NCI-H774 (cell line): ENCODE measurements at places on chromosomes 1 and 21.

DNA sequence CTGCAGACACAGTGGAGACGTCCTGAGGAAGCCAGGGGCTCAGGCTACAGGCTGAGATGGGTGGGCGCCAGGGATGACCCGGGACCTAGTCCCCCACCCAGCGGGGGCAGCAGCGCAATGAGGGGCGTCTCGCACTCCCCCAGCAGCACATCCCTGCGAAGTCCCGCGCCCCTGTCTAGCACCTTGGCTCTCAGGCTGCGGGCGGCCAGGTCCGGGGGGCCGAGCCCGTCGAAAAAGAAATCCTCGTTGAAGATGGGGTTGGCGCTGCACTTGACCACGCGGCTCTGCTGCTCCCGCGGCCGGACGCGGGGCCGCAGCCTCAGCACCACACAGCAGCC is 1.8 kb downstream of the C2CD4D start:
- no peak for DNase-seq

GRCh38 chr1:80799457-80799856 is 1001.3 kb upstream of the ADGRL2 start:
- no peak for DNase-seq

- no peak for DNase-seq
Observed at GRCh38 chr1:58397187-58397820, 149.2 kb downstream of the OMA1 start.

DNA sequence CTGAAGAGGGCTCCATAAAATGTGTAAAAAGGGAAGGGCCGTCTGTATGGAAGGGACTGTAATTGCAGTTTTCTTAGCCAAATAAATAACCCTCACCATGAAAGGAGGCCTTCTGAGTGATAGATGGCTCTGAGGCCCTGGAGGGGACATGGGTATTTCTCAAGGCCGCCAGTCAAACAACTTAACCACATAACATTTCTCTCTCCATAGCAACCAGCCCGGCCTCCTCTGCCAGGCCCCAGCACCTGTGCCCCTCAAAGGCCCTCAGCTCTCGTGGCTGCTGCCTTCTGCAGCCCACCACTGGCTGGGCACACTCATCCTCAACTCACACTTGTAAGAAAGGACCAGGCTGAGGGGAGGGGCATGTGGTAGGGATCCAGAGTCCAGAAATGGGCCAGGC is 57.0 kb upstream of the GJB5 start:
- DNase-seq = no peak

DNA sequence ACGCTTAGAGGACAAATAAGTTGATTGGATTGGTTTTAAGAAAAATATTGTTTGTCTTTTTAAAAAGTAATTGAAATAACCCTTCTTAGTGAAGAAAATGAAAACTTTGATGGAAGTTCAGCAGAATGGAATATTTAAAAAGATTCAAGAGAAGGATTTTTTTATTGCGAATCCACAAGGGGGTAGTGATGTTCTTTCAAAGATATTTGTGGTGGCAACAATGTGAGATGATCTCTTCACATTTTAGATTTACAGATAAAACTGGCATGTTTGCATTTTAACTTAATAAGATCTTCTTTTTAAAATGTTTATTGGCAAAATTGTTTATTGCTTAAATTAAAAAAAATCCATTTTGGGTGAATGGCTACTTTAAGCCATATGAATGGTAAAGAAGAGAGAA is 8.9 kb downstream of the CAMTA1 start:
- no peak for DNase-seq

- DNase-seq = no peak
Observed at GRCh38 chr1:121408354-121408753, 223.6 kb downstream of the SRGAP2C start.

GRCh38 chr1:8274352-8274751 is 43.6 kb upstream of the SLC45A1 start:
- DNase-seq = no peak

- no peak for DNase-seq
Observed at GRCh38 chr21:44418108-44418875, 37.0 kb upstream of the LRRC3 start.

- DNase-seq = no peak
Observed at GRCh38 chr1:78516716-78517115, 25.9 kb downstream of the PTGFR start.

GRCh38 chr1:192011525-192011924 is 146.7 kb upstream of the RGS18 start:
- no peak for DNase-seq

DNA sequence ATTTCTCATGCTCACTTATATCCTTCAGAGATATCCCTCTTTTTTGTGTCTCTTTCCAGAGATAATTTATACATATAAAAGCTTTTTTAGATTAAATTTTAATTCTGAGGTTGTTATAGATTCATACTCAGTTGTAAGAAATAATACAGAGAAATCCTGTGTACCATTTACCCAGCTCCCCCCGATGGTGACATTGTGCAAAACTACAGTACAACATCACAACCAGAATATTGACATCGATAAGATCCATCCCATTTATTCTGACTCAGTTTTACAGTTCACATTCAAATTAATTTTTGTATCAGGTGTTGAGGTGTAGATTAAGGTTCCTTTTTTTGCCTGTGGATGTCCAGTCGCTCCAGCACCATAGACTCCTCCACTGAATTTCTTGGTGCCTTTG is 14.3 kb downstream of the DMRTB1 start:
- DNase-seq = no peak

- DNase-seq = no peak
Observed at GRCh38 chr1:8905582-8906191, 27.2 kb upstream of the ENO1 start.

DNA sequence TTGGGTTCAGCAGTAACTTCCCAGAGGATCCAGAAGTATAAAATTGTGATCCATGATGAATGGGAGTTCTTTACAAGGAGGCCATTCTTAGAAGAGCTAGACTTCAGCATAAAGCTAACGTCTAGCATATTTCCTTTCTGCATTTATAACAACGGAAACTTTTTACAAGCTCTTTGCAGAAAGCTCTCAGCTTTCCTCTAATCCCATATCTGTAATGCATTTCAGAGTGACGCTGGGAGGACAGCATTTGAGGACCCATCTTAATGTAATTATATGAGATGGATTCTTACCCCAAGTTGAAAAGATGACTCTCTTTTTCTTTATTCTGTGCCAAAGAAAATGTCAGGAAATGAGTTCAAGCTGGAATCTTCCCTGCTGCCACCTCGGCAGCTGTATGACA is 132.0 kb upstream of the CACHD1 start:
- no peak for DNase-seq

DNA sequence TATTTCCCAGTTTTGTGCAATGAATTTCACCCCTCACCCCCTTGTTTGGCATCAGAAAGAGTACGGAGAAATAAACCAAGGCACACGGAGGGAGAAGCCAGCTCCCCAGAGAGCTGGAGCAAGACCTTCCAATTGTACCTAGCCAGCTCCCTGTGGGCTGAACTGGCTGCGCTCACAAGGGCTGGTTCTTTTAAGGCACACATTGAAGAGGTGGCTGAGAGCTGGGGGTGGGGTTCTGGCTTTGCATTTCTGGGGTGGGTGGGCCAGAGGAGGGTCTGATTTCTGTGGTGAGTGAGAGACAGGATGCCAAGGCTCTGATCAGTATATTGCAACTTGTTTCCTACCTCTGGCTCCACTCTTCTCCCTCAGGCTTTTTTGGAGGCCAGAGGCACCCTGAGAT is 39.5 kb upstream of the NFASC start:
- no peak for DNase-seq

DNA sequence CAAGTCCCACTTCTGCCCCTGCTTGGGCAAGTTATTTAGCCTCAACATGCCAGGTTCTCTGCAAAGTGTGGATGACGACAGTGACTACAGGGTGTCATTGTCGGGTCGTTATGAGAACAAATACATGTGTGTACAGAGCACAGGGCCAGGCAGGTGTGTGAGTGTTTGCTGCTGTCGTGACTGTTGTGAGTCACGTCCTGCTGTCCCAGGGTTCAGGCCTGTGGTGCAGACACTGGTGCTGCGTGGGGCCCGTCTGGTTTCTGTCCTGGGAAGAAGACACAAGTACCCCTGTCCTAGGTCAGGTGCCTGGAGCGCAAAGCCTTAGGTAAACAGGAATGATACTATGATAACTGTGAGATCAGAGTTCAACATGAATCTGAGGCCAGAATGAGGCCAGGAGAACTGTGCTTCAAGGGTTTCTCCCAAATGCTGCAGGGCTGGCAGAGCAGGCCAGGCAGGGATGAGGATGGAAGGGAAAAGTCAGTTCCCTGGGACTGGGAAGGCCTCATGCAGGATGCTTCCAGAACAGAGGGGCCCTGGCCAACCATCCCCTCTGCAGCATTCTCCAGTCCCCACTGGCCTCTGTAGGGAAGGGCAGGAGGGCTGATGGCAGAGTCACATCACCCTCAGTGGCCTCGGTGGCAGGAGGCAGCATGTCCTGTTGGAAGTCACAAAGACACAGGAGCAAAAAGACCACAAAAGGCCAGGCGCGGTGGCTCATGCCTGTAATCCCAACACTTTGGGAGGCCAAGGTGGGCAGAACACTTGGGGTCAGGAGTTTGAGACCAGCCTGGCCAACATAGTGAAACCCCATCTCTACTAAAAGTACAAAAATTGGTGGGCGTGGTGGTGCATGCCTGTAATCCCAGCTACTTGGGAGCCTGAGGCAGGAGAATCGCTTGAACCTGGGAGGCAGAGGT is 15.7 kb downstream of the GPR157 start:
- no peak for DNase-seq

DNA sequence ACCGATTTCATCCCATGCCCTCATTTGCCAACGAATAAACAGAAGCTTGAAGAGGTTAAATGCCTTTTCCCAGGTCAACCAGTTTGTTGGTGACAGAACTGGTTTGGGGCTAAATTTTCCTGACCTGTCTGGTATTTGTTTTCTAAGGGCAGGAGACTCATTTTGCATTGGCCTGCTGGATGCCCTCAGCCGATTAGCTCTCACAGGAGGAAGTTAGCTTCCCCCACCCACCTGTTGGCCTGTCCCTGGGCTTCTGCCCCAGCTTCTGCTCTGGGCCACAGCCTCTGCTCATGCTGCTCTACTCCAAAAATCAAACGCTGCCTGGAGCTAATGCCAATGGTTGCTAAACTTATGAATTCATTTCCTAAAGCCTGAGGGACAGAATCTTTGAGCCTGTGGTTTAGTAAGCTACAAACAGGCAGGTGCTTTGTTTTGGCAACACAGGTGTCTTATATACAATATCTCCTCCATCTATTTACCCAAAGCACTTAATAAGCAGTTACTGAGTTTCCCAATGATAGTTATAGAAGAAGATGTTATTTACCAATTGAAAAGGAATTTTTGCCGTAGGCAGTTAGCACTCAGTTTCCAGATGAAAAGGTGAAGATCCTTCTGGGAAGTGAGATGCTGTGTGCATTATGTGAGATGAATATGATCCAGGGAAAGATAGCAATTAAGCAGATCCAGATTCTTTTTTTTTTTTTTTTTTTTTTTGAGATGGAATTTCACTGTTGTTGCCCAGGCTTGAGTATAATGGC is 82.3 kb downstream of the TM2D1 start:
- peak; percentile 8 for DNase-seq

GRCh38 chr1:7448986-7449385 is 322.1 kb upstream of the VAMP3 start:
- DNase-seq = no peak

GRCh38 chr1:25821112-25821476 is 1.3 kb downstream of the MTFR1L start:
- DNase-seq = no peak

- no peak for DNase-seq
Observed at GRCh38 chr1:180909462-180909976, 3.2 kb upstream of the KIAA1614 start.

DNA sequence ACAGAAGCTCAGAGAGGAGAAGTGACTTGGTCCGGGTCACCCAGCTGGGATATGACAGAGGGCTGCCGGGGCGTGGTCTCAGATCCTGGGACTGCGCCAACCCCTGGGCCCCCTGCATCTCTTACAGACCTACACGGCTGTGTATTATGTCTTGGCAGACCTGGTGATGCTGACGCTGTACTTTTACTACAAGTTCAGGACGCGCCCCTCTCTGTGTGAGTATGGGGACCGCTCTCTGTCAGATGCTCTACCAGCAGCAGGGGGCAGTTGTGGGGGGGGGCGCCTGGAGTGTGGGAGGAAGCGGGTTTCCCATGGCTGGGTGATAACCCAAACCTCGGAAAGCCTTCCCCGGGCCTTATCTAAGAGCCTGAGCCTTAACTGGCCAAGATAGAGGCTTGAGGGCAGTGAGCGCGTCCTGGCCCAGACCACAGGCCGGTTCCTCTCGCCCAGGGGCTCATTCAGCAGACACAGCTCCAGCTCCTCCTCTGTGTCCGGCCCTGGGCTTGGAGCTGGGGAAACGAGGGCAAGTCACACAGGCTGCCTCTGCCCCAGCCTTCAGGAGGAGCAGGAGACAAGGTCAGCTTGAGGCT is 13.3 kb downstream of the SLC66A1 start:
- DNase-seq = no peak

GRCh38 chr1:208205216-208206013 is 38.8 kb downstream of the PLXNA2 start:
- no peak for DNase-seq

- no peak for DNase-seq
Observed at GRCh38 chr1:82299656-82300055, 498.9 kb downstream of the ADGRL2 start.

- DNase-seq = no peak
Observed at GRCh38 chr1:56135069-56135863, 444.1 kb downstream of the PLPP3 start.

GRCh38 chr1:64194168-64195080 is 9.0 kb upstream of the UBE2U start:
- DNase-seq = no peak
